Omental fat pad (tissue), 4 donors: ENCODE measurements at places on chromosomes 16 and 17.

- DNase-seq, result no peak
Measured at GRCh38 chr17:74769266-74769855, 6.8 kb downstream of the NAT9 start.

DNA sequence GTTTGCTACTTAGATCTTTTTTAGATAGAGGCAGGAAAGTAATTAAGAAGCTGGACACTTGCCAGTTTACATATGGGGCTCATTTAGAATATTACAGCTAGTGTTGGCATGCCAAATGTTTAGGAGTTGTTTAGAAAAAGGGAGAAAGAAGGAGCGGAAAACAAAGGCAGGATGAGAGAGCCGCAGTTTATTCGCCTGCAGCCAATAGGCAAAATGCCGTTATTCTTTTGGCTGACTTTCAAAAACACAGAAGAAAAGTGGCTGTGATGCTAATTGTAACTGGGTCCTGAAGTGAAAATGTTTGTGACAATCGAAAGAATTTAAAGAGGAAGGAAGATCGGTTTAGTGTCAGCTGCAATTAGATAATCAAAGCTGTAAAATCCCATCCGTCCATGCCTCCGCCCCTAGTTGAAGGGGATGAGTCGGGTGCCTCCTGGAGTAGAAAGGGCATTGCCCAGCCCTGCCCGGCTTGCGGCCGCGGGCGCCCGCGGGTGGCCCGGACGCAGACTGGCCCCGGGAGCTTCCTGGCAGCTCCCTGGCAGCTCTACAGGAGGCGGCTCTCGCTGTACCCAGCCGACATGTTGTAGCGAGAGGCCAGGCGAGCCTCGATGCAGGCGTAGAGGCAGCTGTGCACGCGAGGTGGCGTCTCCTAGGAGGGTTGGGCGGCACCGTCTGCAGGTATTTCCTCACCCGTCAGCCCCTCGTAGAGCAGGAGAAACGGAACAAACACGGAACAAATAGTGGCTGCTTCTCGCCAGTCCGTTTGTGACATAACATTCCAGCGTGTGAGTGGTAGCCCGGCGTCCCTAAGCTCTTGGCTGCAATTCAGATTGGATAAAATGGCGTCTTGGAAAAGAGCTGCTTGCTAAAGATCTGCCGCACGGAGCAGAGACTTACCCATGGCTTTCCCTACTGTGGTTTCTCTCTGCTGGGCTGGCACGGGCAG lies 82.2 kb downstream of the TNRC6C start:
- no peak for DNase-seq

DNA sequence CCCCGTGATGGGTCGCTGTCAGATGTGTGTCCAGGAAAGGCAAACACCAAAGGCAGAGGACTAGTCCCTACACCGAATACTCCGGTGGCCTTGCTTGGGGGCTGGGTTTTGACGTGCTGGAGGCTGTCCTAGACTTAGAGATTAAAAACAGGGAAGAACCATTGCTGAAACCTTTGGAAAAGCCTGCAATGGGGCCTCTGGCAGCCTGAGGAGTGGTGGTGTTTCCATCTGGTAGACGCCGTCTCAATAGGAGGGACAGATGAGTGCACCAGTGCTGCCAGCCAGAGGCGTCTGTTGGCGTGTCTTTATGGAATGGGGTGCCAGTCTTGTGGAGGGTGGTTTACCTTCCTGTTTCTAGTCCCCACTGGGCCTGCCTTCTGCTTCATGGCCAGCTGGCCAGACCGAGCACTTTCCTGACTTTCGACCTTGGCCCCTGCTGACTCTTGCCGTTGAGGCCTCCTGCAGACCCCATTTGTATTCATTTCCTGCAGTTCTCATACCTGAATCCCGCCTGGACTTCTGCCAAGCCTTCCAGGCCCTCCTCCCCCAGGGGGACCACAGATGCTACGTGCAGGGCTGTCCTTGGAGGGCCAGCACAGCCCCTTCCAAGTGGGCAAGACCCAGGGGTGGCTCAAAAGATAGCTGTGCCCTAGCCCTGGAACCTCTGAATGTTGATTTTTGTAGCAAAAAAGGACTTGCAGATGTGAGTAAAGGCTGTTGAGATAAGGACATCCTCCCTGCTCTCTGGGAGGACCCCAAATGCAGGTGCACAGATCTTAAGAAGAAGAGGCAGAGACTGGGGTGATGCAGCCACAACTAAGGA lies 1.9 kb upstream of the DNASE1 start:
- DNase-seq, result peak; percentile 7

GRCh38 chr17:55356434-55357328 lies 65.0 kb downstream of the MMD start:
- peak; percentile 65 for DNase-seq

- DNase-seq, result no peak
Measured at GRCh38 chr16:20073203-20074098, at the start of gene GPR139. Gene GPR139 (minus strand): TSS chr16:20073890. CDS start chr16:20073616, 274 bp downstream.

- DNase-seq, result no peak
Measured at GRCh38 chr16:80968386-80969113, 38.1 kb downstream of the CMC2 start.

- DNase-seq, result peak; percentile 68
Measured at GRCh38 chr17:43900183-43900857, 7.0 kb downstream of the MPP2 start.

GRCh38 chr16:13296206-13296605 lies 394.8 kb downstream of the SHISA9 start:
- DNase-seq, result no peak

GRCh38 chr17:36672403-36672918 lies 71.1 kb downstream of the MRM1 start:
- no peak for DNase-seq

GRCh38 chr17:72699545-72699944 lies 392.9 kb downstream of the SLC39A11 start:
- DNase-seq, result no peak

- DNase-seq, result no peak
Measured at GRCh38 chr17:16037636-16038035, 38.0 kb downstream of the TTC19 start.

DNA sequence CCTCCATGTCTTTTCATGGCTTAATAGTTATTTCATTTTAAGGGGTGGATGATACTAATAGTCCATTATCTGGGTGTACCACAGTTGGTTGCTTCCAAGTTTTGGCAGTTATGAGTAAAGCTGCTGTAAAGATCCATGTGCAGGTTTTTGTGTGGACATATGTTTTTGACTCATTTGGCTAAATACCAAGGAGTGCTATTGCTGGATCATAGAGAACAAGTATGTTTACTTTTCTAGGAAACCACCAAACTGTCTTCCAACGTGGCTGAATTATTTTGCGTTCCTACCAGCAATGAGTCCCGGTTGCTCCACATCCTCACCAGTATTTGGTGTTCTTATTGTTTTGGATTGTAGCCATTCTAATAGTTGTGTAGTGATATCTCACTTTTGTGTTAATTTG lies 181.9 kb downstream of the SPECC1 start:
- no peak for DNase-seq

- DNase-seq, result no peak
Measured at GRCh38 chr16:87350681-87351319, 32.8 kb downstream of the FBXO31 start.

GRCh38 chr17:20728181-20728580 lies 148.7 kb downstream of the CDRT15L2 start:
- DNase-seq, result no peak

DNA sequence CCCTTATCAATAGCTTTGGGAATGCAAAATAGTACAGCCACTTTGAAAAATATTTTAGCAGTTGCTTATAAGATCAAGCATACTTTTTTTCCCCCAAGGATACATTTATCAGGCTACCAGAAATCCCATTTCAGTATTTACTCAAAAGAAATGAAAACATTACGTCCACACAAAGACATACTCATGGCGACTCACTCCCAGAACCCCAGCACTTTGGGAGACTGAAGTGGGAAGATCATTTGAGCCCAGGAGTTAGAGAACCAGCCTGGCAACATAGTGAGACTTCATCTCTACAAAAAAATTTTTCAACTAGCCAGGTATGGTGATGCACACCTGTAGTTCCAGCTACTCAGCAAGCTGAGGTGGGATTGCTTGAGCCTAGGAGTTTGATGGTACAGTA lies 5.9 kb downstream of the SKA2 start:
- no peak for DNase-seq

DNA sequence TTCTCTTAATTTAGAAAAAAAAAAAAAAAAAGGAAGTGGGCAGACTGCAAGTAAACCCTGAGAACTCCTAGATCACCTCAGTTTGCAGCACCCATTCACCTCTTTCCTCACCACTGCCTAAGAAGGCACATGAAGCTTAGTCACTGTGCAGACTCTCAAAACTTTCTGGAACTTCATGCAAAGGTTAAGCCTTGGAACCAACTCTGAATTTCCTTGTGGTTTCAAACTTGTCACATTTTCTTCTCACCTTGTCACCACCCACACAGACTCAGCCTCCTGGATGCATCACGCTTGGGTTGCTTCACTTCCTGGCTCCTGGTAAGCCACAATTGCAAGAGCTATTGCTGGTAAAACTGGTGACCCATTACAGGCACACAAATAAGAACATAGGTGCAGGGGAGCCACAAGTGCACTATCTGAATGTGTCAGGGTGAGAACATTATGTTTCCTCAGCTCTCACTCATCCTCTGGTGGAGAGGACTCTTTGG lies 15.0 kb upstream of the CPD start:
- no peak for DNase-seq

GRCh38 chr17:81898029-81898866 lies 3.8 kb upstream of the NPB start:
- no peak for DNase-seq

- DNase-seq, result no peak
Measured at GRCh38 chr17:81092518-81093095, 57.7 kb downstream of the BAIAP2 start.

GRCh38 chr17:41020336-41020735 lies 6.7 kb downstream of the KRTAP1-5 start:
- DNase-seq, result no peak

- no peak for DNase-seq
Measured at GRCh38 chr17:20315821-20316220, 151.5 kb downstream of the LGALS9B start.

GRCh38 chr16:57577691-57578224 lies 35.3 kb downstream of the ADGRG5 start:
- peak; percentile 21 for DNase-seq

DNA sequence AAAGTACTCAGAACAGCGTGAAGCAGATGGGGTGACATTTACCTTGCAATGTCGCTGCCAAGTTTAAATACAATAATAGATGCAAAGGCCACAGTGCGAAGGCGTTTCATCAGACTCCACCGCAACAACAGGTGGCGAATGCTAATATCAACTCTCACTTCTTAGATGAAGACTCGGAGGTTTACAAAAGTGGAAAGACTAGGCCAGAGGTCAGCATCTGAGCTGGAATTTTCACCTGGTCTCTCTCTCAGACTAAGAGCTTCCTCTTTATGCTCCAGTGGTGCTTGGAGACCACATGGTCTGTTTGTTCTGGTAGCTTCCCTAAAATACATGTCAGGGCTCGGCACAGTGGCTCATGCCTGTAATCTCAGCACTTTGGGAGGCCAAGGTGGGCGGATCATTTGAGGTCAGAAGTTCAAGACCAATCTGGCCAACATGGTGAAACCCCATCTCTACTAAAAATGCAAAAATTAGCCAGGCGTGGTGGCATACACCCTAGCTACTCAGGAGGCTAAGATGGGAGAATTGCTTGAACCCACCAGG lies 169.1 kb downstream of the XYLT1 start:
- DNase-seq, result no peak

DNA sequence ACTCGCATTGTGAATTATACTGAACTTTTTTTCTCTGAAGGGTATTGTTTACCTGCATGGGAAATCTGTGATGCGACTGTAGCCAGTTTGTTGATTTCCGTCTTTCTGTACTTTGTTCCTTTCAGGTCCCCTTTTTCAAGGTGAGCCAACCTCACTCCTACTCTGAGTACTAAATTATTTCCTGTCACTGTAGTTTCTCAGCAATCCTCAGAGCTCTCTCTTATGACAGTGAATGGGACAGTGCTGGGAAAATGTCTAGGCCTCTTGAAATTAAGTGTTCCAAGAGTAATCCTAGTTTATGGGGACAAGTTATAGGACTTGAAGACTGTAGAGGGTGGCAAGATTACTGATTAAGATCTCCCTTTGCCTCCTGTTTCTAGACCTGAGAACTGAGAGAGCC lies 167.6 kb downstream of the CNTNAP4 start:
- no peak for DNase-seq

- DNase-seq, result no peak
Measured at GRCh38 chr17:65712383-65713267, 151.2 kb upstream of the AXIN2 start.

DNA sequence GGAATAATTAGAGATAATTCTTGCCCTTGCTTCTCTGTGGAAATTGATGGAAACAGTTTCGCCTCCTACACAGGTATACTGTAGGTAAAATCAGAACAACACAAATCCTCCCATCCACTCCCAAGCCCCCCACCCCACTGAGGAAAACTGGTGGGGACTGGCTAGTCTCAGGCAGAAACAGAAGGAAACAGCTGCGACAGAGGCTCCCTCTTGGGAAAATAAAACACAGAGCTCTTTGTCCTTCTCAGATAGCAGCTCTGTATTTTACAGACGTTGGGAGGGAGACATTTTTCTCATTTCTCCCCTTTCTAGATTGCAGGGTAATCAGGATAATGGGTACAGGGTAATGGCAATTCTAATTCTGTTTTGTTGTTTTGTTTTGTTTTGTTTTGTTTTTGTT lies 1.1 kb downstream of the SLFN13 start:
- DNase-seq, result no peak

DNA sequence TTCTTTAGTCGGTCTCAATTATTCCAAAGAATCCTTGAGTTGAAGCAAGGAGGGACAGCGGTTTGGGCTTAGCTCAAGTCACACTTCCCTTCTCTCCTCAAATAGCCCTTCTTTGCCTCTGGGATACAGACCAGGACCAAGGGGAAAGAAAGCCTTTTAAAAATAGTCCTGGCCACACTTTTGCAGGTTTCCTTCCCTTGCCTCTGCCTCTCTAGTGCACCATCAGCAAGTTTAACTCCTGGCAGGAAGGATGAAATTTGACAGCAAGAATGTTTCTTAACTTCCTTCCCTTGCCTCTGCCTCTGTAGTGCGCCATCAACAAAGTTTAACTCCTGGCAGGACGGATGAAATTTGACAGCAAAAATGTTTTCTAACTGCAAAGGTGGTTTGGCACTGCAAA lies 7.2 kb upstream of the G6PC1 start:
- DNase-seq, result no peak

DNA sequence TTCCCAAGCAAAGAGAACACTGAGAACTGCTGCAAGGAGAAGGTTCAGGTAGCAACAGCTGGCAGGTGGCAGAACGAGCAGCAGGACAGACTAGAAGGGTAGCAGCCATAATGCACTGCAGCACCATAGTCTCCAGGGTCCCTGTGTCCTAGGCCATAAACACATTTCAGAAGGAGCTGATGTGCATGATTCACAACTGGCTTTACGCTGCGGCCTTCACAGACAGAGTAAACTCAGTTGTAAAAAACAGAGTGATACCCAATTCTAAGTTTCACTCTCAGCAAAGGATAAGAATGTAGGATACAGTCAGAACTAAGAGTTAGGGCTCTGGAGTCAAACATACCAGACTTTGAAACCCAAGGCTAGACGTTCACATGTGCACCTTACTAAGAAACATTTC lies 24.4 kb downstream of the ARHGAP17 start:
- no peak for DNase-seq

GRCh38 chr16:10501016-10501607 lies 79.3 kb downstream of the EMP2 start:
- DNase-seq, result no peak
